ENCODE measurements at places on chromosomes 6 and 20.

DNA sequence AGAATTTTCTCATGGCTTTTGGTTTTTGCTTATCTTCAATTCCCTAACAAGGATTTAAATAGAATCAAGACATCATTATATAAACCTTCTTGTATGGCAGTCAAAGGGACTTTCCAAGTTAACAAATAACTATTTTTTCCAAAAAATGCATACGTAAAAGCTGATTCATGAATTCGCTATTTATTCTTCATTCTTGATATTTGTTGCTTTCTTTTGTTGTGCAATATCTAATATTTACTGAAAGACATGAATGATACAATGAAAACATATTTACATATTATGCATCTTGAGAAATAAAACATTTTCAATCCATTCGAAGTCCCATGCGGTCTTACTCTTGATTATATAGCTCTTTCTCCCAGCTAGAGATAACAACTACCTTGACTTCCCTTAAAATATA is 47.0 kb upstream of the SPTLC3 start:
- no peak for DNase-seq

GRCh38 chr6:75436869-75437268 is 56.7 kb downstream of the FILIP1 start:
- no peak for DNase-seq

GRCh38 chr6:25290306-25291060 is 11.3 kb downstream of the CARMIL1 start:
- no peak for DNase-seq

GRCh38 chr6:63346217-63346835 is 26.5 kb upstream of the LGSN start:
- no peak for DNase-seq

- DNase-seq: no peak
Measured at GRCh38 chr20:25066386-25066785, 8.4 kb upstream of the ACSS1 start.

DNA sequence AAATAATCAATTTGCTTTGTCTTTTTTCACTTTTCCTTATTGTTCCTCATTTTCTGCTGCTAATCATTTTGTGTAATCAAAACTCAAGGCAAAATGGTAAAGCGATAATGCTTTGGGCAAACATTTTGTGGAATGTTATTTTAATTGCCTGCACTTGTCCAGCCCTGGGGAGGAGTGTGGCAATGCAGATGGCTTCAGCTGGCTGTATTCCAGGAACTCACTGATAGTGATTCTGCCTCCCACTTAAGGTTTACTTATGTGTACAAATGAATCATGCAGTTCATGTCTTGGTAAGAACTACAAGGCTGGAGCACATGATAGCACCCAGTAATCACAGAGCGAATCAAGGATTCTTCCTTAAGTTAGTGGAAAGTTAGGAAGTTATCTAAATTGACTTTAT is 107.8 kb downstream of the COL19A1 start:
- DNase-seq: no peak

- no peak for DNase-seq
Measured at GRCh38 chr20:13739731-13740649, 44.7 kb downstream of the ESF1 start.

- DNase-seq: no peak
Measured at GRCh38 chr6:121993362-121993761, 406.1 kb upstream of the HSF2 start.

DNA sequence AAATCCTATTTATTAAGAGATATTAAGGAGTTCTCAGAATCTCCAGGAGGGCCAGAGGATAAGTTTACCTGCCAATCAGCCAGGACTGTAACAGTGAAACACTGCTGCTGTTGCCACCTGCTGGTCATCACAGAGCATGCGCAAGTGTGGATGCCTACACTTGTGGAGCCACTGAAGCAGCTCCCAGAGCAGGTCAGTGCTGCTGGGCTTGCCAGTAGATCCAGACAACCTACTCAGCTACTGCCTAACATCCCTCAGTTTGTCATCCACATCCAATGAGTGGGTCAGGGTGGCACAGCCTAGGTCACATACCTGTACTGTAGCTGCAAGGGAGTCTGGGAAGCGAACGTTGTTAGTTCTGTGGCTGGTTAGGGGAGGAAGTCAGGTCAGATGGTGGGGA is 18.3 kb upstream of the NHSL1 start:
- DNase-seq: peak; percentile 68

DNA sequence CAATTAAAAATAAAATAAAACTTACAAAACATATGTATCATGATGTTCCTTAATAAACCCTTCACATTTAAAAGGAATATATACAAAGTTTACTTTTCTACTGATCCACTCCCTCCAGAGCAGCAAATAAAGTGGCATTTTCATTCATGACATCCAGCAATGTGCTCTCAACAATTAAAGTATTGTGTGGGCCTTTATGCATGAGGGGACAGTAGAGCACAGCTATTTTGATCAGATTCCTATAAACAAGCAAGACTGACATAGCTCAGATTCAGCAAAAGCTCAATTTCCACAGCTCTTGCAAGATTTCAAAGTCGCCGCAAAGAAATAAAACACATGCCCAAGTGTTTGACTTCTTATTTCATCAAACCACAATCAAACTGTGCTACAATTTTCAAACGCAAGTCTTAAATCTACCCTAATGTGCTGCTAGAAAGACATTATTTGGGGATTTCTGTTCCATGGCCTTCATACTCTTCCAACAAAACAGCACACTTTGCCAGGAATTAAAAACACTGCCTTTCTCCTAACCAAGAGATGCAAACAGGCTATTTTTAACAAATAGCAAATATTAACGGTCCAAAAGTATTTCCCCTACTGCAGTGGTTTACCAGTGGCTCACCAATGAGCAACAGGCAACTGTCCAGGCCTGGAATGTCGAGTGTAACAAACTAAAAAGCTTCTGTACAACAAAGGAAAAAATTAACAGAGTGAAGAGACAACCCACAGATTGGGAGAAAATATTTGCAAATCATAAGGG is 52.3 kb downstream of the MBOAT1 start:
- no peak for DNase-seq

DNA sequence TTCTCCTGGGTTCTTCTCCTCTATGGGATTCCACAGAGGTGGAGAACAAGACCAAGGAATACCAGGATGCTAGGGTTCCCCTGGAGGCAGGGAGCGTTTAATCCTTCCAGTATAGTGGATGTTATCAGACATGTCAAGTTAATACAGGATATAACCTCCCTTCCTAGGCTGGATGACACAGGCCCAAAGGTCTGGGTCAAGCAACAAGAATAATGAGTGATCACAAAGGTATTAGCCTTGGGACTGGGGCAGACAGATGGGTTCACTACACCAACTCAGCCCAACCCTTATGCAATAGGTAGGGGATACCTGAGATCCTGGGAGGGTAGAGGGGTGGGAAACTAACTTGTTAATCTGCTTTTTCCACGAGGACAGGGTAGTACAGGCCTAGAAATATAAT is 690.3 kb downstream of the HTR1B start:
- DNase-seq: no peak

DNA sequence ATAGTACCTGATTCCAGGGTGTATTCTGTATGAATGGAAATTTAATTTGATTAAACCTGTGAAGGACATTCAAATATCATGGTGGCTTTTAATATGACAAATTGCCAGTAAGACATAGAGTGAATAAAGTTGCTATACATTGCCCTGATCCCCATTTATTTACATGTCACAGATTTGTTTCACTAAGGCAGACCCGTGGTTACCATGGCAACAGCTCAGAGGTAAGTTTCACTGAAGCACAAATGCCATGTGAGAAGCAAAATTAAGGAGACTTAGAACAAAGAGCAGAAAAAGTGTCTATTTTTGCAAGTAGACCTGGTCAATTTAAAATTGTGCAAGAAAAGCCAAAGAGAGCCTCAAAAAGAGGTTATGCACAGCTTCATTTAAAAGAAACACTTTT is 63.7 kb downstream of the PXDC1 start:
- no peak for DNase-seq

GRCh38 chr6:77740380-77740779 is 87.5 kb downstream of the MEI4 start:
- DNase-seq: peak; percentile 4

GRCh38 chr20:49112596-49113274 is 66.6 kb downstream of the CSE1L start:
- DNase-seq: no peak

DNA sequence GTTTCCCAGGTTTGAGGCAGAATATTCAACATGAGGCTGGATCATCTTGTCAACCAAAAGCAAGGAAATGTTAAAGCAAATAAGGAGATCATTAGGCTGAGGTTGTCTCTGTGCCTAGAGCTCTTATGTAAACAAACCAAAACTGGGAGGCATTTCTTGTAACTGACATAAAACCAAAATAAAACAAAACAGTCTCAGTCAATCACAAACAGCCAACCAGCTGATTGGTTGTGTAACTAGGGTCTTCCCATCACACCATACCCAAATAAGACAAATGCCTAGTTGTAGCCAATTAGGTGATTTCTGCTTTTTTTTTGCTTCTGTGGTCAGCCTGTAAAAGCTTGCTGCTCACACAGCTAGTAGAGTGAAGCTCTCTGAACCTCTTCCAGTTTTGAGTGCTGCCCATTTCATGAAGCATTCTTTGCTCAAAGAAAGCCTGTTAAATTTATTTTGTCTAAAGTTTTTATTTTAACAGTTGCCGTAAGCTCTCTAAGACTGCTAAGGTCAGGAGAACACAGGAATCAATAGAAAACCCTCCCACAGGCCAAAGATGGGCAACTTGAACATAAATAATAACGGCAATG is 8.9 kb upstream of the FITM2 start:
- DNase-seq: peak; percentile 3

DNA sequence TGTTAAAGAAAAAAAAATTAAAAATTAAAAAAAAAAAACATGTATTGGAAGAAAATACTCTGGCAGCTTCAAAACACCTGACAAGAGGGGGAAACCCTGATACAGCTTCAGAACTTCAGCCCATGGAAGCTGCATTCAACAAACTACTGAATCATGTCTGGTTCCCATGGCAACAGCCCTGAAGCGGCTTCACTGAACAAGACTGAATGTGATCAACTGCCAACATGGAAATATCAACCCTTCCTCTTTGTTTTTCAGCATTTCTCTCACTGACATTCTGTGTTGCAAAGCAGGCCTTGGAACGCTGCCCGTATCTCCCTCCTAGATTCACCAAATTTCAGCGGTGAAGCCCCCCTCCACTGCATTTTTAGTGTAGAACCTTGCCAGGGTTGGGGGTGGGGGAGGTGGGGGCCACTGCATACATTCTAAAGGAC is 91.3 kb upstream of the SHLD1 start:
- peak; percentile 93 for DNase-seq

DNA sequence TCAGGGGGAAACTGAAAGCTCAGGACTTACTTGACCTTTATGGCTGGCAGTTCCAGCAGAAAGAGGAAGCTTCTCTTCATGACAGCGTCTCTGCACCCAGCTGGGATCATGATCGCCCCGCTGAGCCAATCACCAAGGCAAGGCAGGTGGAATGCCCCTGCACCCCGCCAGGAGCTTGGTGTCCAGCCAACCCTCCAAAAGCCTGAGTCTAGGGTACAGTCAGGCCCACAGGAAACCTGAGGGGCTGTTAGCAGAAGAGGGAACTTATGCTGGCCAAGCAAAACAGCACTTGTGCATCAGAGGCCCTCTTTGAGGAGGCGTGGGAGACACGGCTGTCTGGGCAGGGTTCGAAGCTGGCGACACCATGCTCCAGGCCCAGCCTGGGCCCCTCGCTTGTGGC is 188.3 kb upstream of the GMDS start:
- DNase-seq: peak; percentile 52

DNA sequence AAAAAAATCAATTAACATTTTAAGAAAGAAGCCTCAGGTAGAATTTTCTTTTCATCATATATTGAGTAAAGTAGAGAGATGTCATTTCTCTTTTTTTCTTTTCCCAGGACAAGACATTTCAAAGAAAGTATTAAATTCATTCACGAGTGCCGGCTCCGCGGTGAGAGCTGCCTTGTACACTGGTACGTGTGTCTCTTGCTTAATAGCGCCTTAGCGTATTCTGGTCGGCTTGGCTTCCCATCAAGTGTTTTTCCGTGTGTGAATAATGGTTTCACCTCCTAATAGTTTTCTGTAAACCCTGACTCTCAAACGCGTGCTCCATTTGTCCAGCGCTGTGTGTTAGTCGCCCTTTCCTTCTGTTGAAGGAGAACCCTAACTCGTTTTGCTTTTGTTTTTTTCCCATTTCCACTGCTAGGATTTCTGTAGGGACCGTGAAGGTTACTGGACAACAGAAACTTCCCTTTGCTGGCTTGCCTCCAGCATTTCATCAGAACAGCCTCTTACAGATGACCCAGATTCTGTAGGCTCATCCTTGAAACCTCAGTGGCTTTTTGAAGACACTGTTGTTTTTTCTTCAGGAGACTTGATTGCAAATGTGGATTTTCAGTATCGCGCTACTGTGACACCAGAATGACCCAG is 45.7 kb upstream of the IRF4 start:
- no peak for DNase-seq

GRCh38 chr20:38985060-38985459 is 22.9 kb downstream of the DHX35 start:
- DNase-seq: no peak

DNA sequence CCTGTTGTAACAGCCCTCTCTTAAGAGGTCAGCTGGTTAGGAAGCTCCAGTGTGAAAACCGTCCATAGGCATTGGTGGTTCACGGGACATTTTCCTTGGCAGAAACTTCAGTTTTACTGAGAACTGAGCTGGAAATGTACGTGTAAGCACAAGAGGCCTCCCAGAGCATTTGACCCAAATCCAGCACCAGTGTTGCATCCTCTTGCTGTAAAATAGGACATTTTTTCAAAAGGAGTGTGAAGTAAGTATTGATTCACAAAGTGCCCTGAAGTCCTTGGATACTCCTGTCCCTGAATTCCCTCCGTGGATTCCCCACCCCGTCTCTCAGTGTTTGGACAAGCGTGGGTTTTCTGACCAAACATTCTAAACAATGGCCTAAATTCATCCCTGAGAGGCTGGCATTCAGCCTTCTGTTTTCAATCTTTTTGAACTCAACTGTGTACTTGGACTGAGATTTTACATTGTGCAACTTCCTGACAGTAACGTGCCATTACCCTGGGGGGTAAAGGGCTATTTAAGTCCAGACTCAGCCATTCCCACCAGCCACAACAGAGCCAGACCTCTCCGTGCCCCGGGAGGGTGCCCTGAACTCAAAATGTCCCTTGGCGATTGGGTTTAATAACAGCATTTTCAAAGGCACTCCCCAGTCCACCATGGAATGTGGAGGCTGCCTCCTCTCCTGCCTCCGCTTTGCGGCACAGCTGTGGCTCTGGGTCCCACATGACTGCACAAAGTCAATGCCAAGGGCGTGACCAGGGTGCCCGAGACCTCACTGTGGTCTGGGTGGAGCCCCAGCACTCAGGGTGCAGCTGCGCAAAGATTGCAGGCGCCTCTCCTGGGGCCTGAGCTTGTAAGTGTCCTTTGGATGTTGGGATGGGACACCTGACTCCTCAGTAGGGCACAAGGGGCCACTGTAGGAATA is 92.7 kb upstream of the AFDN start:
- no peak for DNase-seq

GRCh38 chr6:137076277-137077068 is 31.7 kb upstream of the IL20RA start:
- DNase-seq: peak; percentile 87

GRCh38 chr6:91879386-91879995 is 1292.6 kb upstream of the MAP3K7 start:
- DNase-seq: no peak

Data from suppressor macrophage treated with lipopolysaccharide for 1 hour (primary cell).